ENCODE measurements at places on chromosomes 1 and 21.

DNA sequence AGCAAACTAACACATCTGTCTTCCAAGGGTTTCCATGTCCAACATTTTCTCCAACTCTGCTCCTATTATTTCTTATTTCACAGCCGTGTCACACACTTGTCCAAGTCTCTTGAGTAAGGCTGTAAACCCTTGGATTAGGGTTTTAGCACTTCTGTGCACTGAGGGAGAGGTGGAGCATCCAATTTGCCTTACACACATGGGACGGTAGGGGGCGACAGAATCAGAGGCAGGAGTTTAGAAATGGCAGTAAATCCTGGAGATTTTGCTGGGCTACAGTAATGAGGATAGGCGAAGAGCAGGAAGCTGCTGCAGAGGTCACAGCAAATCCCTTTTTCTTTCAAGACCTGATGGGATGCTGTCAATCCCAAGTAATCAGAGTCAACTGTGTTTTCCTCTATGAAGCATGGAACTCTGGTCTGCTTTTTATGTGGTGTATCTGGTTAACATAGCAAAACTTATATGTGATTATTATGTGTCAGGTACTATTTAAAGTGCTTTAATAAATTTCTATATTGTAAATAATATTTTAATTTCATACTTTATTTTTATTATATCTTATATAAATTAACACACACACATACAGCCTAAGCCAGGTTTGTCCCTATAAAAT is 15.4 kb upstream of the LCE5A start:
- no peak for DNase-seq

DNA sequence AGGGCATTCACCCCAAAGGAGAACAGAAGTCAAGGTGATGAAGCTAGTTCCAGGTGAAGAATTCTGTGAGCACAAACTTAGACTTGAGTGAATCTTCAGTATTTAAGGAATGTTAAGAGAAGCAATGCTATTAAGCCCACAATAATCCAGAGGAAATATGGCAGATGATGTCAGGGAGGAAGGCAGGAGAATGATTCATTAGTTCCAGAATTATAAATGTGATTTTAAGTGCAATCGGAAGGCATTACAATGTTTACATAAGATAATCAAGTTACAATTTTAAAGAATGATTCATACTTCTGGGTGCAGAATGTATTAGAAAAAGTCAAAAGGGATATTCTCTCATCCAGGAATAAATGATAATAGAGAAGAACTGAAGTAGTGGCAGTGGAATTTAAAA is 545.2 kb upstream of the BRINP3 start:
- DNase-seq, result no peak

- DNase-seq, result no peak
Measured at GRCh38 chr1:173062150-173062938, 11.6 kb upstream of the TNFSF18 start.

DNA sequence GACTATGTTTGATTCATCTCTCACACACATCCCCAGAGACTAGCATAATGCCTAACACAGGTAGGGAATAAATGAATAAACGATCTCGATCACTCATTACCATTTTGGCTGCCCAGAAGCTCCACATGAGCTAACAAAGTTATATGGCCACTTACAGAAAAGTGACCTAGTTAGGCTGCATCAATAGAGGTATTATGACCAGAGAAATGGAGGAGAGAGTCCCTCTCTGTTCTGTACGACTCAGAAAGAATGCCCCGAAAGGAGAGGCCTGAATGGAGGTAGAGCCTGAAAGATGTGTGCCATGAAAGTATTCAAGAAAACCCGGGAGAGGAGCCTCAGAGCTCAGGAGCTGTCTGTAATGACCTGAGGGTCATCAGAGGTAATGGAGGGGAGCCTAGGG is 208.2 kb upstream of the GRIK3 start:
- no peak for DNase-seq

- no peak for DNase-seq
Measured at GRCh38 chr1:189751311-189751710, 726.4 kb downstream of the BRINP3 start.

DNA sequence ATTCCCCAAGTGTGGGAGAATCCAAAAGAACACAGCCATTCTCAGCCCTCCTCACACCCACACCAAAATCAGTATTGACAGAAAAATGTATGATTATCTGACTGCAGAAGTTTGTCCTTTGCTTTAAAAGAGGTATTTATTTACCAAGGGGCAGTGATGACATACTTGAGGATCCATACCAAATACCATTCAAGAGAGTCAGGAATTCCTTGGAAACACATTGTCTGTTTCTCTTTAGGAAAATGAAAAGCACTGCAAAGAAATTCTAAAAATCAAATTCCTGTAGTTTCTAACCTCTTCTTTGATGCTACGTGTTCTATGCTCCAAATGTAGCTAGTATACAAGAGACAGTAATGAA is 509.6 kb upstream of the CXADR start:
- DNase-seq, result no peak

- DNase-seq, result no peak
Measured at GRCh38 chr1:23568608-23569383, 9.5 kb upstream of the ID3 start.

GRCh38 chr1:167301355-167301754 is 80.7 kb downstream of the POU2F1 start:
- DNase-seq, result no peak

DNA sequence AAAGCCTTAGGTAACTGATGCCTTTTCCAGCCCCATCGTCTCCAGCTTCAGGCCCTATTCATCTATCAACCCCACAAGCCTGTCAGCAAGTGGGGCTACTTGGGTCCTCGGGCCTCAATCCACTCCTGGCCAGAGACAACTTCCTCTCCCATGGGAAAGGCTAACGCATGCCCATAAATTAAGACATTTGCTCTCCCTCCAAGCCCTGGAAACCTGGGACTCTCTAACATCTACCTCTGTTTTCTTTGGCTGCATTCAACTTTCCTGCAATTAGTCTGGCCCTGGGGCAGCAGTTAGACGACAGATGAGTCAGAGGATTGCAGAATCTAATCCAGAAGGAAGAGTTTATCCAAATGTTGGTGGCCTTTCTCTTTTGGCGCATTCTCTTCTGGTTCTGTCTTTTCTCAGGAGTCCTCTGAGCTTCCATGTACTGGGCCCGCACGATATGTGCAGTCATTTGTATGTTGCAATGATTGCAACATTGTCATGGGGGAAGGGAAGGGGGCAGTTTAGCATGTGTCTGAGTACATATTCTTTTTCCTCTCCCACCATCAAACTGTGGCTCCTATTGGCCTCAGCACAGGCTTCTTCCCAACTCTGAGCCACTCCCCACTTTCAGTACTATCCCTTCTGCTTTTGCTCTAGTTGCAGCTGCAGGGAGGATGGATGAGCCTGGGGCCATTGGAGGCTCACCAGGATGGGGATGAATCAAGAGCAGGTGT is 54.4 kb downstream of the NAV1 start:
- no peak for DNase-seq

DNA sequence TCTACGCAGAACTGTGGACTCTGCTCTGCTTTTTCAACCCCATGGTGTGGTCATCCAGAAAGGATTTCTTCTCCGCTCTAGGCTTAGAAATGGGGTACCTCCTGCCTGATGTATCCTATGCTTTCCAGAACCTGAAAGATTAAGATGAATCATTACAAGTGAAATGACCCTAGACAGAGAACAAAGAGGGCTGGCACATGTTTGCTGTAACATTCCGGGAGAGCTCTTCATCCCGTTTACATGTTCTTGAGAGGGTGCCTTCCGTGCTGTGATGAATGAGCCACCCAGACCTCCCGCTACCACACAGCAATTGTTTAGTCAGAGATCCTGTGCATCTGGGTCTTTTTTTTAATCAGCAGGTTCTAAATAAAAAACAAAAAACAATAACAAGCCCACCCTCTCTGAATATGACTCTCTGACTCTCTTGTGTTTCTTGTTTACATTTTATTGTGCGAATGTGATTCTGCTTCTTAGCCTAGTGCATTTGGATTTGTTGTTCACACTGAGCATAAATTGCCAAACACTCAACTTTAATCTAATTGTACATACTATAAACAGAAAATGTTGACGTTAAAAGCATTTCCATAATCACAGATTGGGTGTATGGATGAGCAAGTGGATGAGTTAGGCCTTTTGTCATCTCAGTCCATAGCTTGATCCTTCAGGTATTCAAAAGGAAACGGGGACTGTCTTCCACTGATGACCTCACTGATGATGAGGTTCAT is 87.1 kb downstream of the GPR88 start:
- no peak for DNase-seq

- DNase-seq, result no peak
Measured at GRCh38 chr1:183218027-183218618, 32.1 kb downstream of the LAMC2 start.

DNA sequence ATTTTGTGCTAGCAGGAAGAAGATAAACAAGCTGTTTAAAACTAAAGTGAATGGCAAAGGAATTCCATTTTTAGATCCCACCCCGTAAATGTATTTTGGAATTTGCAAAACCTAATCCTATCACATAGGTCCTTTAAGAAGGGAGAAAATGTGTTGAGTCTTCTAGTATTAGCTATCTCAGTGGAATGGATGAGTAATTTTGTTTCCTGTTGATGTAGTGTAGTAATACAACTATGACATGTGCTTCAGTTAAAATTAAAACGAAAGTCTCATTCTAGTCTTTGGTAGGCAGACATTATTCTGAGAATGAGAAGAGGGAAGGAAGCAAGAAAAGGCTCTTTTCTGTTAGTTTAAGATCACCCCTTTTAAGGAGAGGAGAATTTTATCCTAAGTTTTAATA is 265.9 kb upstream of the C1orf105 start:
- no peak for DNase-seq

GRCh38 chr1:203405703-203406438 is 54.9 kb upstream of the FMOD start:
- DNase-seq, result no peak

GRCh38 chr1:212487286-212487685 is 54.6 kb downstream of the NENF start:
- DNase-seq, result no peak

GRCh38 chr1:223771469-223771813 is 59.1 kb downstream of the CAPN2 start:
- DNase-seq, result no peak

GRCh38 chr1:225250432-225250831 is 177.4 kb downstream of the LBR start:
- DNase-seq, result no peak

DNA sequence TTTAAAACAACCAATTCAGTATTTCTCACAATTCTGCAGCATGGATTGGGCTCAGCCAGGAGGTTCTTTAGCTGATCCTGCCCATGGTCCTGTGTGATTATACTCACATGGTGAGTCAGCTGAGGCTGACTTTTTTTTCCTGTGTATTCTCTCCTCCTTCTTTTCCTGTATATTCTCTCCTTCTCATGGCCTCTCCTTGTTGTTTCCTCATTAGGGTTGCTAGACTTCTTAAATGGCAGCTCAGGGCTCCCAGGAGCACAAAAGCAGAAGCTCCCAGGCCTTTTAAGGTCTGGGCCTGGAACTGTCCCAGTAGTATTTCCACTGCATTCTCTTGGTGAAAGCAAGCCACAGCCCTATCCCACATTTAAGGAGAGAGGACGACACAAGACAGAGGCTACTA is 26.8 kb downstream of the VANGL1 start:
- no peak for DNase-seq

GRCh38 chr1:225526878-225527277 is 99.0 kb upstream of the LBR start:
- DNase-seq, result no peak

DNA sequence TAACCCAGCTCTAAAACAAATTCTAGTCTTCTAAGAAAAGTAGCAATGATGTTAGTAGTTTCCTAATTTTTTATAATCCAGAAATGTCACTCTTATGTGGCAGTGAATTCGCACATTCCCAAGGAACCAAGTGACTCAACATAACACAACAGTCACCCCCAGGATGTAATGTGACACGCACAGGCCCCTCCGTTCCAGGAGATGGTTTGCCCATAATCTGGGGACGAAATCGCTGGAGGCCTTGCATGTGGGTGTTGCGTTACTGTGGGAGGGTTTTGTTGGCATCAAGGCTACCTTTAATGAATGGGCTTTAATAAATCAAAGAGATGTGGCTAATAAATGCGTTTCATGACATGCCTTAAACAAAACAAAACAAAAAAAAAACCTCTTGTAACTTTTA is 50.9 kb downstream of the EVA1C start:
- no peak for DNase-seq

GRCh38 chr1:212979340-212980122 is 29.2 kb downstream of the VASH2 start:
- DNase-seq, result peak; percentile 4

GRCh38 chr1:212475151-212475550 is 42.4 kb downstream of the NENF start:
- DNase-seq, result no peak

GRCh38 chr1:185912504-185912903 is 178.3 kb downstream of the HMCN1 start:
- DNase-seq, result no peak

DNA sequence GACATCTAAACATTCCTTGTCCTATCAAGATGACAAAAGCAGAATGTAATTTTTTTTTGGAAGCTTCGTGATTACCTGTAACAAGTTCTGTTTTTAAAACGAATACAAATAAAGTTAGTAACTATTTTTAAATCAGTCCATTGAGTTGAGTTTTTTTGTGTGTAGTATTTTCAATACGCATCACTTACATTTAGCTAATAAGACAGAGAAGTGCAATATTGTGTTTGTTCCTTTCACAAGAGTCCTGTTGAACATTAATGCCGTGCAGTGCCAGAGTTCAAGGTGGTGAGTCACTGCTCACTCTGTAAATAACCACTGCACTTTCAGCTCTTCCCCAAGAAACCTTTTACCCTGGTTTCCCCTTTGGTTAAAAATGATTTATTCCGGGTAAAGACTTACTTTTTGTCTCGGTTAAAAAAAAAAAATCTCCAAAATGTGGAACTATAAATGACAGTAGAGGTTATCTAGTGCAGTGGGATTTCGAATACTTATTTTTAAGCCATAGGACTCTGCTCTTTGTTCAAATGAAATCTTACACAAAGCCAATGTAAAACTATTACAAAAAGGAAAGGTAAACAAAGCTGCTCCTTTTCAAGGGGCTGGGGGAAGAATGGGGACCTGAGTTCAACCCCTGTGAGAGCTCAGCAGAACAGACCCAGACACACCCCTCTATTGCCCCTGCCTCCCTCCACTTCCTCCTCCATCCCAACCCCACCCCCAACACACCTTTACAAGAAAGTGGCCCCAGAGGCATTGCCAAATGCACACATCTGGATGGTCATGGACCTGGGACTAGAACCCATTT is 14.8 kb upstream of the NCMAP start:
- no peak for DNase-seq

DNA sequence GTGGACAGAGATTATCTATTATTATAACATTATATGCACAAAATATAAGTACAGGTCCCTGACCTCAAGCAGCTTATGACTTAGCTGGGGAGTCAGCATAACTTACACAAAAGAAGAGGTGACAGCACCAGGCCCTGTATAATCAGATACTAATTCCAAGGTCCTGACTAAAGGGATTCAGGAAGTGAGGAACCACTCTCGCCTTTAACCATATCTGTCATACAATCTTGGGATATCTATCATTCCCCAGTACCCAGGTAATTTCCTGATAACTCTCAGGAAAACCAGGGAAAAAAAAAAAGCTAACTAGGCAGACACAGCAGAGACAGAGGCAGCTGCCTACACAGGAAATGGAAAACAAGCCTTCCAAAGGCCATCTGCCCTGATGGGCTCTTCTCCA is 78.5 kb upstream of the CAMK1G start:
- no peak for DNase-seq

Measured in stimulated activated CD4-positive, alpha-beta T cell treated with anti-CD3 and anti-CD28 coated beads, Interleukin-1b, Interleukin-23, amount 100 ng/mL, for 1 hour (primary cell).